ENCODE measurements at places on chromosomes 16 and 17.

GRCh38 chr16:81500833-81501521, 56.4 kb downstream of the CMIP start:
- peak; percentile 53 for DNase-seq

DNA sequence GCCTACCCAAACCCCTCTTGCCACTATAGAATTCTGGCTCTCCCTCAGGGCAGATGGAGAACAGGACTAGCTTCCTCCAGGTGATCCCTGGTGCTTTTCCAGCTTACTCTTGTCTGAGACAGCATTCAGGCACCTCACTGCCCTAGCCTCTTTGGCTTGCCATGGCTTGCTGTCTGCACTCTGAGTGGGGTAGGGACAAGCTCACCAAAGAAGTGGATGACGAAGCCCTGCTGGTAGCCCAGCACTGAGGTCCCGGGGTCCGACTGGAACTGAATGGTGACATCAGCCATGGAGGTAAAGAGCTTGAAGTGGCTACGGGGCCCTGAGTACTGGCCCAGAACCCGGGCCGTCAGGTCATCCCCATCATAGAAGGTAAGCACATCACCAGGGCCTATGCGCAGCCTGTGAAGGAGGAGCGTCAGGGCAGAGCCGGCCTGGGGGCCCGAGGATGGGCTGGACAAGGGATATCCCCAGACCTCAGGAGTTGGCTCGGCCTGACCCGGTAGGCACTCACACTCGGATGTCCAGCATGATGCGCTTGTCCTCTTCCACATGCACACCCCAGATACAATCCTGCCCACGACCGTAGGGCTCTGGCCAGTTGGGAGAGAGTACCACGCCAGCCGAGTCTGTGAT, 7.6 kb upstream of the PHF12 start:
- no peak for DNase-seq

DNA sequence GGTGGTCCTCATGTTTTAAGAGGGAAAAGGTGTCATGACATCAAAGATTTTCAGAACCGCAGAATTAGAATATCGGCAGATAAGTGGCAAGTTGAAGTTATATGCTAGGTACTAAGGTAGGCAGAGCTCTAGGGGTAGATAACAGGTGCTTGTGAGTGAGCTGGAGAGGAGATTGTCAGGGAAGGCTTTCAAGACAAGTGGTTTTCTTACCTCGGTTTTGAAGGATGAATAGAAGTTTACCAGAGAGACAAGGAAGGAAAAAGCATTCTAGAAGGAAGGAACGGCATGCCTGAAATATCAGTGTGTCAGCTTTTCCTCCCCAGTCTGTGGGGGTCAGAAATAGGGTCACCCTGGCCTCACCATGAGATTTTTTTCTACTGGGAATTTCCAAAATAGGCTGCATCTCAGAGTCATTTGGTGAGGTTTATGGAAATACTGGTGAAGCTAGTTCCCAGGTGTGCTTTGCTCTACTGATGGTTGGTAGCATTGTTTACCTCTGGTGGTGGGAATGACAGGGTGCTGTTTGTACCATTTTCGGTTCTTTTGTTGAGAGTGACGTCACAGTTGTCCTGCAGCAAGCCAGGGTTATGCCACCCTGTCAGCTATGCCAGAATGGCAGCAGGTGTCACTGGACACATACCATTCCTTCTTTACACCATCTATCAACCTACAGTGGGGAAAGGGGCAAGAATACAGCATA, 112.5 kb downstream of the MSI2 start:
- no peak for DNase-seq

GRCh38 chr16:3954411-3954921, 74.0 kb upstream of the CREBBP start:
- DNase-seq: peak; percentile 42

DNA sequence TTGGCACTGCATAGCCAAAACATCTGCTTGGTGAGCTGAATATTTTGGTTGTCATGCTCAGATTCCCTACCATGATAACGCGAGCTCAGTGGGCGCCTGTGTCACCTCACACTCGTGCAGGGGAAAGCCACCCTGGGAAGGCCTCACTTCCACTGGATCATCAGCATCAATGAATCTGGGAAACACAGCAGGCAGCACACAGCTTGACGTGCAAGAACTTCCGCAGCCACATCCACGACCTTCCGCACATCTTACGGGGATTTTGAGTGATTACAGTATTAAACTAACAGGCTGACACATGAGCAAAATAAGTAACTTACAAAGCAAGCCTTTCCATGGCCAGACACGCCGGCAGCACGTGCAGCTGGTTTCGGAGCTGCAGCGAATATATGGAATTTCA, 54.7 kb upstream of the FOXF1 start:
- DNase-seq: peak; percentile 62

DNA sequence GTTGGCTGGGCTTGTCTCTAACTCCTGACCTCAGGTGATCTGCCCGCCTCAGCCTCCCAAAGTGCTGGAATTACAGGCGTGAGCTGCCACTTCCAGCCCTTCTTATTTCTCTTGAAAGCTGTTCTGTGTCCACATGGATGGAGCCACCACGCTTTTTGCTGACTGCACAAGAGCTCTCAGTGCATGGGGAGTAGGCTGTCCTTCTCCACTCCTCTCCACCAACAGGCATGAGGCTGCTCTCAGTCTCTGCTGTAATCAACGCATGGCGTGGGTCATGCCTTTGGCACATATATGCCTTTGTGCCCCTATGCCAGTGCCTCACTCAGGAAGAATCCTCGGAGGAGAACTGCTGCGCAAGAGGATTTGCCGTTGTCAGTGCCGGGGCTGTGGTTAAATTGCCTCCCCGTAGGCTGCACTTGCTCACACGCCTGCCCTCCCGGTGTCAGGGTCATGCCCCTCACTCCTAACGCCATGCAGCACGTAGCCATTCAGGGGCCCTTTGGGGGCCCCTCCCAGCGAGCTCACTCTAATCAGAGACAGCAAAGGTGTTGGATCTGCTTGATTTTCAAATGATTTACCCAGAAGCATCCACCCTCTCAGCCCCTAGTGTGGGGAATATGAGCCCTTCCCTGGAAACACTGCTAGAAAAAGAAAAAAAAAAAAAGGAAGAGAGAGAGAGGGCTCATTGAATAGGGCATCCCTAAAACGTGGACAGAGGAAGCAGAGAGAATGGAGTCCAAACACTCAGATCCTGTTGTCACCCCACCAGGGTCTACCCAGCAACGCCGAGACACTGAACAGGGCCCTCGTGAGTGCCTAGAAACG, 47.5 kb upstream of the ZCCHC14 start:
- no peak for DNase-seq

GRCh38 chr17:46143827-46144236, 49.4 kb downstream of the KANSL1 start:
- DNase-seq: no peak

DNA sequence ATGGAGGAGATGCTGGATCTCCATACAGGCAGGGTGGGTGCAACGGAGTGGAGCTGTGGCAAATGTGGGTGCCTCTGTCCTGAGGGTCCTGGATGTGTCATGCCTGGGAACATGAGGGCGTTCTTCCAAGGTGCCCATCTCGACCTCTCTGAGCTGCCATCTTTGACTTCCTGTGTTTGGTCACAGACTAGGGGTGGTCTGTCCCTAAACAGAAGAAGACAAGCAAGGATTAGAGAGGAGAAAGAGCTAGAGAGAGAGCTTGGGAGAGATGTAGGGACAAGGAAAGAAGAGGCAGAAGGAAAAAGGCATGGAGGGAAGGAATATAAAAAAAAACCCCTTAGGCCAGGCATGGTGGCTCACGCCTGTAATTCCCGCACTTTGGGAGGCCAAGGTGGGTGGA, 3.3 kb upstream of the ZG16 start:
- no peak for DNase-seq

GRCh38 chr17:60065136-60065535, 13.6 kb downstream of the HEATR6 start:
- DNase-seq: no peak

DNA sequence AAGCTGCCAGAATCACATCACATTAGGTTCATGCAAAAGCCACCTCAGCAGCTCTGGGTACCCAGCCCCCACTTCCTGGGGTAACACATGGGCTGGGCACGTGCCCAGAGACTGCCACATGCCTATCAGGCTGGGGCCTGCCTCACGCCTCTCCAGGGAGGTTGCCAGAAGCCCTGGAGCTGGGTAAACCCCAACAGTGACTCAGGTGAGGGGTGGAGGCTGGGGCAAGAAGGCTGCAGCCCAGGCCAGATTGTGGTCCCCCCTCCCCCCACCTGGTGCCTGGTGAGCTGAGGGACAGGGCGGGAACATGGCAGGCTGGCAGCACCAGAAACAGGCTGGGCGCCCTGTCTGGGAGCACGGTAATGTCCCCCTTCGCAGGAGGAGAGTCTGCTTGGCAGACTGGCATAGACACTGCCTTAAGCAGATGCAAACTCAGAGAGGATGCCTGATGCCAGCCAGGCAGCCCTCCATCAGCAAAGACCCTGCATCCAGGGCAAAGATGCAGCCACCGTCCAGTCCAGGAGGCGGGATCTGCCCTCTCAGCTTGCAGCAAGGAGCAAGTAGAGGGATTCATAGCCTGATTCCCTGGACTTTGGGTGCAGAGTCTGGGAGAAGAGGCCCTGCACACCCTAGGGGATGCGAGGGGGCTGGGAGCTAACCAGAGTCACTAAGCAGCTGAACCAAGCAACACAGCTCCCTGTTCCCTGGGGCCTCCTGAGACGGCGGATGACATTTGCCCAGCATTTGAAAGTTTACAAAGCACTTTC, 28.8 kb downstream of the NGFR start:
- DNase-seq: peak; percentile 8

DNA sequence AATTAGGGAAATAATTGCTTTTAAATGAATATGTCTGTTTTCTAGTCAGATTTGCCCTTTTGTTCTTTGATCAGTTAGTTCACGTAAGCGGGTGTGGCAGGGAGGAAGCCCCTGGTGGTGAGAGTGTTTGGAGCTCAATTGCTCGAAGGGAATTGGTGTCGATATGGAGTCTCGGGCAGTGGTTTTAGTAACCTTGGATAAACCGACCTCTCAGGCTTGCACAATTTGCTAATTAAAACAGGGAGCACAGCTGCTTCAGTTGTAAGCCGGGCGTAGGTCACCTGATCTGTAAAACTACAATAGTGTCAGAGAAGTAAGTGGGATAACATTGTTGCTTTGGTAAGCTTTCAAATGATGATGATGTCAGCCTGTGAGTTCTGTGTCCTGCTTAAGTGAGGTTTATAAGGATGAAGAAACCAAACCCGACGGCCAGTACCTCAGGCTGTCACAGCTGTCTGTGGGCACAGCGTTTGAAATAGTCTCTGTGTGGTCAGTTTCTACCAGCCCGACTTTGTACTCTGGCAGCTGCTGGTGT, 2.9 kb downstream of the ZNF750 start:
- no peak for DNase-seq

GRCh38 chr16:80806927-80807340, 2.5 kb upstream of the CDYL2 start:
- DNase-seq: peak; percentile 79

- DNase-seq: no peak
Observed at GRCh38 chr16:81136390-81137335, 40.5 kb upstream of the GCSH start.

- no peak for DNase-seq
Observed at GRCh38 chr16:68234188-68235107, 1.5 kb downstream of the ESRP2 start.

DNA sequence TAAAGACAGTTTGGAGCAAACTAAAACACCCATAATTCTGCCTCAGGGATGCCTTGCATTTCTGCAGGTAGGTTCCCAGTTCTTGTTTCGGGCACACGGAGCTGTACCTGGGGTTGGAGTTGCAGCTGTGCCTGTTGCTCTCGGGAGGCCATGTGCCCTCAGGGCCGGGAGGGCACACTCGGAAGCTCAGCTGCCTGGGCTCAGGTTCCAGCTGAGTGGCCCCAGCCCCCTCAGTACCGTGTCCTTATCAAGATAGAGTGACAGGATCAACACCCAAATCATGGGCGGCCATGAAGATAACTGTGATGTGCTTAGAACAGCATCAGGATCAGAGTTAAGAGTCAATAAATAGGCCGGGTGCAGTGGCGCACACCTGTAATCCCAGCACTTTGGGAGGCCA, 107.9 kb downstream of the SNX29 start:
- no peak for DNase-seq

GRCh38 chr17:81999587-81999975, 22.2 kb downstream of the ASPSCR1 start:
- DNase-seq: no peak

DNA sequence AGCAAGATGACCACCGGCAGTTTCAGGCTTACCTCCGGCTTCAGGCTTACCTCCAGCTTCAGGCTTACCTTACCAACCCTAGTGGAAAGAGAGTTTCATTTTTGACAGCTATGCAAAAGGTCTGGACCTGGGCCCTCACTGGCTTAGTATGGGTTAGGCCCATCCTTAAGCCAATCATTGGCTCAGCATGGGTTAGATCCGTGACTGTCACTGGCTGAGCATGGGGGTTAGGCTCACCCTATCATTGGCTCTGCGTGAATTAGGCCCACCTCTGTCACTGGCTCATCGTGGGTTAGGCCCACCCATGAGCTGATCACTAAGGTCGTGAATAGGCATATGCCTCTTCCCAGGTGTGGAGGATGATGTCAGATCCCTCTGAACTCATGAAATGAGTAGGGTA, 8.1 kb downstream of the NDE1 start:
- no peak for DNase-seq

- no peak for DNase-seq
Observed at GRCh38 chr16:67517661-67518423, 10.8 kb upstream of the RIPOR1 start.

DNA sequence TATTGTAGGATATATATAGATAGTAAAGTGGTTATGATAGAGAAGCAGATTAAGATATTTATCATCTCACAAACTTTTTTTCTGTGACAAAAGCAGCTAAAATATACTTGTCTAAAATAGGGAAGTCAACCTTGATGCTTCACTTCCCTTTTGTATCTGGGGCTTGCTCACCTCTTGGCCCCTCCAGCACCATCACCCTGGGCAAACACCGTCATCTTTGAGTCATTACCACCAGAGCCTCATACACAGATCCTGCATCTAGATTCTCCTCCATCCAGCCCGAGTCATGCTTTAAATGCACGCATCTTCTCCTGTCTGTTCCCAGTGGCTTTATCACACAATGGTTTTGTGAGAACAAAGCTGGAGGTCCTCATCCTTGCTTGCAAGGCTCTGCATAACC, 1062.7 kb upstream of the EEF2KMT start:
- no peak for DNase-seq

- no peak for DNase-seq
Observed at GRCh38 chr17:82351254-82351712, 7.8 kb upstream of the TEX19 start.

DNA sequence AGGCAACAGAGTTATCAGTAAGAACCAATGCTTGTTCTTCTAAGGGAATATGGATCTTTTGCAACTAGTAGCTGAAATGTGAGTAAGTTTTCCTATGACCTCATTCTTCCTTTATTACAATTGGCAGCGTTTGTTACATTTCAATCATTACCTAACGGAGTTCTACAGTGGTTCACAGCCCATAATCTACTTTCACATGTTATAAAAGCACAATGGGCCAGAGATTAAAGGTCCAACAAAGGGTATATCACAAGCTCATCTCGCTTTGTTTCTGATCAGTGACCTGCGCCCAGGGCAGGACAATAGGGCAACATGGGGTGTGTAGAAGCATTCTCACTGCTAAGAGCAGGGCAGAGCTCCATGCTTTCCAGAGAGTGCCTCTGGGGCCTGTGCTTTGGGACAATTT, 279.9 kb upstream of the DYNLRB2 start:
- DNase-seq: peak; percentile 18

- DNase-seq: no peak
Observed at GRCh38 chr17:72531729-72532128, 410.9 kb downstream of the SOX9 start.

- no peak for DNase-seq
Observed at GRCh38 chr16:4603624-4604170, 11.0 kb downstream of the UBALD1 start.

GRCh38 chr16:70644763-70645597, 1.4 kb upstream of the IL34 start:
- DNase-seq: no peak

GRCh38 chr16:27515874-27516353, 33.8 kb downstream of the GTF3C1 start:
- DNase-seq: peak; percentile 9

Data from fibroblast of skin of right quadriceps (primary cell).